Mesendoderm (in vitro differentiated cells): ENCODE measurements at places on chromosomes 1 and 21.
A peak's percentile ranks its signal among the peaks of the same experiment; 100 is the strongest.

DNA sequence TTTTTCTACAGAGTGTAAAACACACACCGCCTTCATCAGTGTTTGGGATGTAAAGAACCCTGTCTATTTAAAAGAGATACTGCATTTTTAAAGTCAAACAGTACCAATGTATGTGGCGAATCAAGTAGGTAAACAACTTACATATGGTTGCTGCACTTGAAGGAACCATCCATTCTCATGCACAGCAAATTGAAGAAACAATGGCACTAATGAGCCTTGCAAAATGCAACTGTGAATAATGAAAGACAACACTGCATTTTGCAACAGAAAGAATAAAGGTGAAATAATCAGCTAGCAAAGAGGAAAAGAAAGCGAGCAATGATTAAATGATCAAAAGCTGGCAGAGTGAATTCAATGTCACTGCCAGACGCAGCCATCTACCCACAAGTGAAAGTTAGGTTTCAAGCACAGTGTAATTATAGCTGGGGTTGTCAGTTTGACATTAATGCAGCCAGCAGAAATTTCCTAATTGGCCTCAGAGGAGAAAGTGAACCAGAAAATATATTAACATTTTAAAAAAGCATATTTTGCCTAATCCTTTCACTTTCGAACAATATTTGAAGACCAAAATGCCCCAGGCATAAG is 10.9 kb upstream of the BARHL2 start:
- DNase-seq = no peak

DNA sequence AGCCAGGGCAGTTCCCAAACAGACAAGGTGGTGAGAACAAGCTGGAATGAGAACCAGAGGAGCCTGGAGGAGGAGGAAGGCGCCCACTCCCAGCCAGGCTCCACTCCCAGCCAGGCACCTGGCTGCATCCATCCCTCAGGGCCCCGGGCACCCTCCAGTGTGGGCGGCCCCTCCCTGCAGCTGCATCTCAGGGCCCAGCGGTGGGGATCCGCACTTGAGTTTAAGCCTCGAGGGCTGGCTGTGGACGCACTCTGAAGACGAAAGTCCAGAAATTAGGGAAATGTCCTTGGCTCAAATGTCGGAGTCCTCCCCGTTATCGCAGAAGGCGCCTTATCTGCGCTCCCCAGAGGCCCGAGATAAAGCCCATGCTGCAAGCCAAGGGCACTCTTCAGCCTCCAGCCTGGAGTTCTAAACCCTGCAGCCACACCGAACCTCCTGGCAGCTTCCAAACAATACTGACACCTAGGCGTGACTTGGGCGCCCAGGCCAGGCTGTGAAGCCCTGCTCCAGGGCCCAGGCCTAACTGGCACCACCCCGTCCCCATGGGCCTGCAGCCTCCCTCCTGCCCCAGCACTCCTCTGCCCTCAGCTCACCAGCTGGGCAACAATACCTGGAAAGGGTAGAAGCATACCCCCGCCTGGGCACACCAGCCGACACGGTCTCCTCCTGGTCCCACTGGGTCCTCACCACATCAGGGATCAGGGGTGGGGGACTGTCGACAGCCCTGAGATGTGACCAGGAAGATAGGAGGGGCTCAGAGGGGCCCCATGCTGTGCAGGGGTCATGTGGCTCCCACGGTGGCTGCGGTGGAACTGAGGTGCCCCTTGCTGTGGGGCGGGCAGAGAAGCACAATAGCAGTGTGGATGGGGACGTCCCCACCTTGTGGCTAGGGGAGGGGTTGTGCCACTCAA is 184.8 kb upstream of the VAMP3 start:
- DNase-seq = peak; percentile 60

DNA sequence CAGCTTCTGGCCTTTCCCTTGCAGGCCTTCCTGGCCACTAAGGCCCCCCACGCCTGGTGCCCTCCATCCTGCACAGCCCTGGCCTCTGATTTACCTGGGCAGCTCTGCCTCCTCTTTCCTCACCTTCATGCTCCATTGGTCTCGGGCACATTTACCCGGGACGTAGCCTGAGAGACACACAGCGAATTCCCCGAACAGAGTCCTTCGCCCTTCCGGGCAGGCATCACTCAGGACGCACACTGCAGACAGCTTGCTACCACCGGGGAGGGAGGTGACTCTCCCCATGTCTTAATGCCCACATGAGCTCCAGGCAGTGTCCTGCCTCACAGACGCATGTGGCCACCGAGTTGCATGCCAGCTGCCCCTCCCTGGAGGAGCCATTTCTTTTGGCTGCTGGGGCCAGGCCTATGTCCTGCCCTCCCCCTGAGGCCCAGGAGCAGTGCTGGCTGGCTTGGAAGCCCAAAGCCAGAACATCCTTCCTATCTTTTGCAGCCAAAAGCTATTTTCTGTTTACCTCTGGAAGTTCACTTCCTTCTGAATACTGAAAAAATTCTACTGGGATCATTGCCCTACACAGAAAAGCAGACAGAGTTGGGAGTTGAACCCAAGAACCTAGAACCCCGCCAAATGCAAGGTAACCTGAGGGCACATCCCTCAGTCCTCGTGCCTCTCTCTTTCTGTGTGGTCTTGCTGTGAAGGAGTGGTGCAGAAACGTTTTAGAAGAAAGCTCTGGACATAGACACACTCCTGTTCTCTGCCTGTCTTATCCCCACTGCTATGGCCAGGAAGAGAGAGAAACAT is 209.5 kb downstream of the TOMM20 start:
- DNase-seq = no peak

DNA sequence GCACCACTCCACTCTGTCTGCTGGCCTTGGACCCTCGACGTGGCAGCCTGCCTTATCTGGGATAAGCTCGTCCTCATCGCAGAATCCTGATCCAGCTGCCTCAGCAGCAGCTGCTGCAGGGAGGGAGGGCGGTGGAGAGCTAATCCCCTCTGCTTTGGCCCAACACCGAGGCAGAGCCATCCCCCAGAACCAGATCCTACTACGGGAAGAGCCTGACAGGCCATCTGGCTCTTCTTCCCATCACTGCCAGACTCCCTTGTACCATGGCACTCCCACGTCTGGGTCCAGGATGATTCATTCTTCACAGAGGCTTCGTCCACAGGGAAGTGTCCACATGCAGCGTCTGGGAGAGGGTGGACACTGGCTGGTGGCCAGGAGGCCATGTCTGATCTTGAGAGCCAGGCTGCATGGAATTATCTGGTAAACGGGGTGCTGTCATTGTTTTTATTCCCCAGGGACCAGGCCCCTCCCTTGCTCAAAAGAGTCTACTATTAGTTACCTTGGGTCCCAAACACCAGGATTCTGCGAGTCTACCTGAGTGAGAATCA is 14.6 kb upstream of the PKP1 start:
- no peak for DNase-seq

GRCh38 chr1:205454903-205455335 is 926 bp downstream of the BLACAT1 start:
- peak; percentile 84 for DNase-seq

GRCh38 chr1:67831850-67832513 is 1.3 kb downstream of the GNG12 start:
- peak; percentile 48 for DNase-seq

- DNase-seq = no peak
Measured at GRCh38 chr1:101069158-101069557, 43.6 kb upstream of the DPH5 start.

GRCh38 chr21:45405819-45406762 is 1.1 kb downstream of the COL18A1 start:
- peak; percentile 63 for DNase-seq

DNA sequence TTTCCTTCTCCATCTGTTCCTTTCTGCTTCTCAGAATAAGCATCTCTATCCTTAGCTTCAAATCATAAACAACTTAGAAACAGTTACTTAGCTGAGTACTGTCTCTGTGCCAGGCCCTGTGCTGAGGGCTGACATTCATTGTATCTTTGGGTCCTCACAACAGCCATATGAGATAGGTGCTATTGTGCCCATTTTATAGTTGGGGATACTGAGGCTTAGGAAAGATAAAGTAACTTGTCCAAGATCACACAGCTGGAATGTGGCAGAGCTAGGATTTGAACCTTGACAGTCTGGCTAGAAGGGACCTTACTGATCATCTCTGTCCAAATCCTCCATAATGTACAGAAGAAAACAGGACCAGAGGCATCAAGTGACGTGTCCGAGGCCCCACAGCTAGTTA is 25.0 kb downstream of the CD247 start:
- DNase-seq = no peak

DNA sequence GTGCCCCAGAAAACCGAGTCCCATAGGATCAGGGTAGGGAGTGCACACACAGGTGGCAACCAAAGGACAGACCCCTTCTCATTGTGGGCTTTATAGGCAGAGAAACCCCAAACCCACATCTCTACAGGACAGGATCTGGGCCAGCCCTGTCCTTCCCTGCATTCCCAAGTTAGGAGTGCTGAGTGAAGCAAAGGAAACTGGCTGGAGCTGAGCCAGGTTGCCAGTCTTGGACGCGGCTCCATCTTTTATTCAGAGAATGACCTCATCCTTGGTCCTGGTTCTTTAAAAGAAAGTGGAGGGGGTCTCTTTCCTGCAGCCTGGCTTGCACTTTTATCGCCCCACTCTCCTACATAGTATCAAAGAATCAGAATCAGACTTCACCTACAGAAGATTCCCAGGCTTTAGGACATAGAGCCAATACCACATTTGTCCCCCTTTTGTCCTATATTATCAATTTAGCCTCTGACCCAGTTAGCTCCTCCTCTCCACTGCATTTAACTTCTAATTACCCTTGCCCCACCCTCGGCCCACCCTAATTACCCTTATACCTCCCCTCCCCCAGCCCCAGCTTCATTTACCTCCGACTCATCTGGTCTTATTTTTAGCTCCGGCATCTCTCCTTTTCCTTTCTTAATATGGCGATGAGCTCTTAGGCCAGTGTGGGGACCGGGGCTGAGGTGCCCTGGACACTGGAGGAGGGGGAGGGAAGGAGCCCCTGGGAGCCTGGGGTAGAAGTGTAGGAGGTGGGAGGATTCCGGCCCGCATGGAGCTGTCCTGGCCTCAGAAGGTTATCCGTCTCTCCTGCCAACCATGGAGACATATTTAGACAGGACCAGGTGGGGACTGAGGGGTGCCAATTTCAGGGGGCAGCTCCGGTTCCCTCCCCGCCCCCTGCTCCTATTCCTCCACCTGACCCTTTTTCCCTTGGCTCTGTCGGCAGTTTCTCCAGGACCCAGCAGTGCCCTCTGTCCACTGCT is at the start of gene CASQ1:
CASQ1 (plus strand) TSS at position 927 of the 977 bp plus-strand sequence. CDS start 177 bp downstream, outside the sequence.
- no peak for DNase-seq

GRCh38 chr1:152164517-152165136 is 5.6 kb upstream of the RPTN start:
- DNase-seq = no peak

- DNase-seq = peak; percentile 73
Measured at GRCh38 chr1:70486676-70487458, 75.8 kb downstream of the CTH start.

DNA sequence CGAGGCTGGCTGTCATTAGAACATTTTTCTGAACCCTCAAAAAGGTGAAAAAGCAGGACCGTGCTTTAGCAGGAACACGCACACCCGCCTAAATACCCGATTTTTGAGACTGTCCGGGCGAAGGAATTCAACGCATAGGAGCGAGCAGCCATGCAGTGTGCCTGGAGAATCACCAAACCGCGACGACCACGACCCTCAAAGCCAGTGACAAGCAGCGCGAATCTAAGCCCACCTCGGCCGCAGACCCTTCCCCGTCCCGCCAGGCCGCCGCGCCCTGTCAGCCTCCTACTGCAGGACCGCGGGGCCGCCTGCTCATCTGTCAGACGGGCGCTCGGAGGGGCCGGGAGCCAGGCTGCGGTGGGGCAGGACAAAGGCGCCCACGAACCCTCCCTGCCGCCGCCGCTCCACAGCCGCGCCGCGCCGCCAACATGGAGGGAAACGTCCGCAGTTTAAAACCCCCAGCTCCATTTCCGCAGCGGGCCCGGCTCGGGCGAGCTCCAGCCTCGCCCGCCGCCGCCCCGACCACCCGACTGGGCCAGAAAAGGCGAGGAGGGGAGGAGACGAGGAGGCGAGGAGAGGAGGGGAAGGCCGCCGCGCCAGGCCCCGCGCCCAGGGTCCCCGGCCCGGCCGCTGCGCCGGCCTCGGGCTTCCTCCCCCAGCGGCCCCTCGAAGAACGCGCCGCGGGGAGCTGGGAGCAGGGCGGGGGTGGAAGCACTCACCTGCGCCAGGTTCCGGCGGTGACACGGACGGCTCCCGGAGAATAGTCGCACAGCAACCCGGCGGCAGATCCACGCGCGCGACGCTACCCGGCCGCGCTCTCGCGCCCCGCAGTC is at the start of gene LBR:
LBR (minus strand) TSS at position 804 of the 833 bp plus-strand sequence. CDS start 3,963 bp downstream, outside the sequence.
- no peak for DNase-seq

GRCh38 chr21:43278359-43278758 is 109.6 kb downstream of the CRYAA start:
- no peak for DNase-seq

GRCh38 chr1:19439464-19440171 is 45.7 kb downstream of the CAPZB start:
- peak; percentile 40 for DNase-seq

- peak; percentile 87 for DNase-seq
Measured at GRCh38 chr1:247681288-247681897, 1.9 kb upstream of the OR13G1 start.

- DNase-seq = peak; percentile 23
Measured at GRCh38 chr1:227654858-227655752, 80.0 kb downstream of the JMJD4 start.

GRCh38 chr1:230760360-230760827 is 13.2 kb downstream of the CAPN9 start:
- DNase-seq = peak; percentile 50

DNA sequence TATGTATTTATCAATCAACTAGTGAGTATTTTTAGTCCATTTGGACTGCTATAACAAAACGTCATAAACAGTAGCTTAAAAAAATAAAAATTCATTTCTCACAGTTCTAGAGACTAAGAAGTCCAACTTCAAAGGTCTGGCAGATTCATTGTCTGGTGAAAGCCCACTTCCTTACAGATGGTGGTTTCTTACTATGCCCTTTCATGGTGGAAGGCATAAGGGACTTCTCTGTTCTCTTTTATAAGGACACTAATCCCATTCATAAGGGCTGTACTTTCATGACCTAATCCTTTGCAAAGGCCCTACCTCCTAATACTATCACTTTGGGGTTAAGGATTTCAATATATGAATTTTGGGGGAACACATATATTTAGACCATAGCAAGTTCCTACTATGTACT is 37.9 kb downstream of the KRTAP20-3 start:
- no peak for DNase-seq

- DNase-seq = no peak
Measured at GRCh38 chr1:66256629-66257572, 277.1 kb upstream of the SGIP1 start.

GRCh38 chr1:177163844-177164379 is 600 bp downstream of the ASTN1 start:
- no peak for DNase-seq

DNA sequence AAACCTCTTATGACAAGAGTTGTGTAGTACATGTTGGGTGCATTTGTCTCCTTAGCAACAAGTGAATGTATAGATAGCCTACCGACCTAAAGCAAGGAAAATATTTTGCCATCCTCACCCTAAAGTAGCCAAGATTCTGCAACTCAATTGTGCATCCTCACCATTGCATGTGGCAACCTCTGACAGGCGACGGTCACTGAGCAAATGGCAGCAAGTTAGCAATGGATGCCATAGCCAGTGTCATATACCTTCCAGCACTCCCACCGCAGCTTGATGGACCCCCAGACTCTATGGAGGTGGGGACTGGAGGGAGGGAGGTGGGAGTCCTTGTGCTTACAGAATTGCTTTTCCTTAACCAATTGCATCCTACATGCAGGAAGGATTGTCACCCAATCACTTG is 17.0 kb downstream of the PROX1 start:
- no peak for DNase-seq
